ENCODE measurements at places on chromosomes 13 and 19.

GRCh38 chr19:28667348-28667977 lies 545.5 kb downstream of the UQCRFS1 start:
- DNase-seq = no peak

DNA sequence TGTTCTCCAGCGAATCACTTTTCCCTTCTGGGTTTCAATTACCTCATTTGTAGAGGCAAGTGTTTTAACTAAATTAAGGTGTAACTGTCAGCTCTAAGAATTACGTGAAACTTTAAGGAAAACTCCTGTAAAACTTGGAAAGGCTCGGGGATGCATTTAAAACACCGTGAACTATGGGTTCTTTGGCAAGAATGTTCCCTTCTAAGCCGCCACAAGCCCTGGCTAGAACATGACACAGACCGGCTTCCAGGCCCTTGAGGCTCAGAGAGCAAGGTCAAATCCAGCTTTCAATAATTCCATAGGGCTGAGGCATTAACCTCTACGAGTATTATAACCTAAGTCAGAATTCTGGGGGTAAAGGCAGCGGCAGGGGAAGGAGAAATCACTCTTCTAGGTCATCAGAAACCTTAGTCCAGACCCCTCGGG lies 685 bp downstream of the VWA8 start:
- DNase-seq = no peak

GRCh38 chr19:49150944-49151243 lies 4.3 kb downstream of the HRC start:
- DNase-seq = no peak

- no peak for DNase-seq
These were observed 1.1 kb upstream of the ERF start for GRCh38 chr19:42255766-42256745.

GRCh38 chr13:65353951-65354350 lies 1876.2 kb downstream of the PCDH9 start:
- no peak for DNase-seq

GRCh38 chr19:10368101-10368803 lies 12.1 kb downstream of the TYK2 start:
- no peak for DNase-seq

DNA sequence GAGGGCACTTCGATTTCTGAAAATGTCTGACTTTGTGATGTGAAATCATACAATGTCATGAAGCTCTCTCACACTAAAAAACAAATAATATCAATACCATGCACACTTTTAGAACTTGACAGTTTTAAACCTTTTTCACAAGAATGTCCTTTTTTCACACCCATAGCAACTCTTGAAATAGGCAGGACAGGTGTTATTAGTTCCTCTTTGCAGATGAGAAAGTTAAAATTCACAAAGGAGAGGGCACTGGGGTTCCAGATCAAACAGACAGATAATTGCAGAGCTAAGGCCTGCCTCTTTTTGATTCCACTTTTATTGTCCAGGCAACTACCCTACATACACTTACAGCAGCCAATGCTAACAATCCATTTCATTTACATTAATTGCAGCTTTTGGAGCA lies 142.8 kb downstream of the KLF12 start:
- no peak for DNase-seq

GRCh38 chr13:94534166-94534565 lies 54.7 kb upstream of the DCT start:
- DNase-seq = no peak

DNA sequence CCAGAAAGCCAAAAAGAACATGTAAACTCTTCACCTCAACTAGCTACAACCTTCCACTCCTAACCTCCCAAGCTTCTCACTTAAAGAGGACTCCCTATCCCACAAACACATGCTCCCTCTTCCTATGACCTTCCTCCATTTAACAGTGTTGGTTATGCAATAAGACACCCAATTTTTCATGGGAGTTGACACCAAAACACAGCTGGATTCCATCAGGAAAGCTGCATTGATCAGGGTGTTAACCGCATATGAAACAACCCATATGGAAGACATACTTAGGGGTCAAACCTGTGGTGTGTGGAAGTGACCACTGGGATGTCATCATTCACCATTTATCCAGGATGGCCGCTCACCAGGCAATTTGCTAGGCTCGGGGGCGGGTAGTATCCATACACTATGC lies 21.9 kb downstream of the ZNF473 start:
- no peak for DNase-seq

DNA sequence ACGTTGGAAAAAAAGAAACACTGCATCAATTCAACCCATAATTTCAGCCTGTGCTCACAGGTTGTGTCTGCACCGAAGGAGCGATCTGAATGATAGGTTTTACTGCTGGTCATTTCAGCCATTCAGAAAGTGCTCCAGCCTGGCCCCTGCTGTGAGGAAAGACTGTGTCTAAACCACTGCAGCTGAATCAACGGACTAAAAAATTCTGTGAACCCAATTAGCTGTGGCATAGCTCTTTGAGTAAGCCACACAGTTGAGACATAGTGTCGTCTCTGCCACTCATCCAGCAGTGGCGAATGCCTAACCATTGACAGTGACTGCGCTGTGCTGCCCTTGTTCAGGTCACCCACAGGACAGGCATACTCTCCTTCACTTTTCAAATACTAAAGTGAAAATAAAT lies 179.8 kb downstream of the COG6 start:
- DNase-seq = no peak

DNA sequence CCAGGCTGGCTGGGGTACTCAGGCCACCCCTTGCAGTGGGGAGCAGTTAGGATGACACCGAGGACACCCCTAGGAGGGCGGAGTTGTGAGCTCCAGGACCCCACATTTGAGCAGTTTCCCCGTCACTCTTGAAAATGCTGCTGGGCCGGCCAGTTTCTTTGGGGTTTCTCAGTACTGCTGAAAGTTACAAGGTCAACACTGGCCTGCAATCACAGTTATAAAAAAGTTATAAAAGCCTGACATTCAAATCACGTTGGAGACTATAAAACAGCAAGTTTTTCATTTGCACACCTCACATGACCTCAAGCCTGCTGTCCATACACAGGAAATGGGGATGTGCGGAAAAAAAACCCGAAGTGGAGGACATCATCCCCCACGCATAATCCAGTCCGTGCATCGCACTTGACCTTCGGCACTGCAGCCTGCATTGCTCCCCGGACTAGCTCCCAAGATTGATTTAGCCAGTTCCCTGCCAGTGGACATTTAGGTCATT lies 27.0 kb downstream of the DNM2 start:
- no peak for DNase-seq

- DNase-seq = no peak
These were observed 168.0 kb upstream of the OBI1 start for GRCh38 chr13:78826936-78827335.

- no peak for DNase-seq
These were observed 200.5 kb downstream of the ABCC4 start for GRCh38 chr13:95100525-95101433.

GRCh38 chr19:45160870-45161737 lies at the start of gene NKPD1:
Gene NKPD1 (minus strand): TSS chr19:45160982. CDS start chr19:45160150, 832 bp downstream.
- no peak for DNase-seq

DNA sequence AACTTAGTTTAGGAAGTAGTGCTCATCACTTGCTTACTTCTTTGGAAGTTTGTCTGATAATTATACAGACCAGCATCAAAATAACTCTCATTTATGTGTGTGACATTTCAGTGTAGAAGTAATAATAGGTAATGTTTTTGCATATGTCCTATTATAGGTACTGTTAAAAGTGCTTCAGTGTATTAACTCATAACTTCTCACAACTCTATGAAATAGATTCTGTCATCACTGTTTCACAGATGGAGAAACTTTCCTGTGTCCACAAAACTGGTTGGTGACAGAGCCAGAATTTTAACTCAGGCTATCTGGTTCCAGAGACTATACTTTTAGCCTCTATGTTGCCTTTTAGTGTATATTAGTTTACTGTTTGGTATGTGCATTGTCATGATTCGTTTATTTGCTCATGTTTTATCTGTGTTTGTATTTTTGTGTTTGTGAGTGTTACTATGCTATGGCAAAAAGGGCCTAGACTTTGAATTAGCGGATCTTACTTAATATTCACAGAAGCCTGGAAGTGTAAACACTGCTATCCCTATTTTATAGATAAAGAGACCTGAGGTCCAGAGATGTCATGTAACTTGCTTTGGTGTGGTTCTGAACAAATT lies 12.7 kb downstream of the LPAR6 start:
- no peak for DNase-seq

- DNase-seq = no peak
These were observed 71.4 kb downstream of the ALOX5AP start for GRCh38 chr13:30806784-30807183.

DNA sequence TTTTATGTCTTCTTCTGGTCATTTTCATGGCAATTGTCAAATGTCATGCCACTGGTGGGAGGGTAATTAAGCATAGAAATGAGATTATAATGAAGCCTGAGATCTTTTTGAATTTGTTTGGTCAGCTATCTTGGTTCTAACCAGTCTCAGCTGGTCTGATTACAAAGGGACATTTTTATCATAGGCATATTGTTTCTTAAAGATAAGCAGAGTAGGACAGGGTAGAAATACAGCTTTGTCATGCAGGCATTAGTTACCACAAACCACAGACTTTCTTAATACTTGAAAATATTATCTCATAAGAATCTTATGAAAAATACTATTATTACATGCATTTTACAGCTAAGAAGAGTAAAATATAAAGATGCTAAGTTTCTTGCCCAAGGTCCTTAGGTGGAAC lies 1761.5 kb downstream of the PCDH9 start:
- no peak for DNase-seq

- no peak for DNase-seq
These were observed 669.9 kb downstream of the PCDH9 start for GRCh38 chr13:66560189-66560588.

DNA sequence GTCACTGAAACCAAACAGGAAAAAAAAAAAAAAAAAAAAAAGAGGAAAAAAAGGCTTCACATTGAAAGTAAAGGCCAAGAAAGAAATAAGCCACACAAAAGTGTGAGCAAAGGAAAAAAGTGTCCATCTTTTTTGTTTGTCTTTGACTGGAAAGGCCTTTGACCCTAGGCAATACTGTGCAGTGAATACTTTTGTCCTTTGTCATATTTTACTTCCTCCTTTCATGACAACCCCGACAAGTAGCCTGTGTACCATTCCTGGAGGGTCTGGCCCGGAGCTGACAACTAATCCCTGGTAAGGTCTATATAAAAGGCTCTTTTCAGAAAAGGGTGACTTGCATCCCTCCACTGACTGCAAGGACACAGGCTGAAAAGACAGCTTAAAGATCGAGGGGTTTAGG lies 12.9 kb upstream of the MICU2 start:
- no peak for DNase-seq

GRCh38 chr13:81770868-81771505 lies 1430.1 kb upstream of the SPRY2 start:
- DNase-seq = no peak

GRCh38 chr13:67175836-67176459 lies 54.2 kb downstream of the PCDH9 start:
- DNase-seq = no peak

DNA sequence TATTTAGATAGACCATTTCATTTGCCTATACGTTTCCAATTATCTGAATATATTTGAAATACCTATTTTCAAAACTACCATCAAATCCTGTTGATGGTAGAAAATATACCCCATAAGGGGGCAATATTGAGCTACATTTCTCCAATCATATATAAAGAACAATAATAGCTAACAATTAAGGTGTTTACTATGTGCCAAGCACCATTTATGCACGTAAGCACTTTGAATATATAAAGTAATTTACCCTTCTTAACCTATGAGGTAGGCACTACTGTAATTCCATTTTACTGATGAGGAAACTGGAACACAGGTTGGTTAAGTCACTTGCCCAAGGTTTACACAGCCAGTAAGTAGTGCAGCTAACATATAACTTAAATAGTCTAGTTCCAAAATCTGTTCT lies 79.2 kb downstream of the UBL3 start:
- no peak for DNase-seq

DNA sequence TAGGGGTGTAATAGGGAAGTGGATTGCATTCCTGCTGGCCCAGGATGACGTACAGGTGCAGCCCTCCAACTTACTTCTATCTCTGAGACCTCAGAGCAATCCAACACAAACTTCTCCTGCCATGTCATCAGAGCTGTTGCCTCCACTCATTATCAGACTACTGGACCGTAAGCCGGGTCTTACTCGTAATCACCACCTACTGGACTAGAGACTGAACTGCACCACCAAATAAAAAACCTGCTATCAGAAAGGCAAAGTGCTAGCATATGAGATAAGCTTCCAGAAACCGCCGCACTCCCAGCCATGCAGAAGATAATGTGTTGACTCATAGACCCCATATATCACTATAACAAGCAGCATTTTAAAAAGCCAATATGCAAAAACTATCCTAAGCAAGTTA lies 102.0 kb downstream of the SLITRK1 start:
- DNase-seq = no peak

DNA sequence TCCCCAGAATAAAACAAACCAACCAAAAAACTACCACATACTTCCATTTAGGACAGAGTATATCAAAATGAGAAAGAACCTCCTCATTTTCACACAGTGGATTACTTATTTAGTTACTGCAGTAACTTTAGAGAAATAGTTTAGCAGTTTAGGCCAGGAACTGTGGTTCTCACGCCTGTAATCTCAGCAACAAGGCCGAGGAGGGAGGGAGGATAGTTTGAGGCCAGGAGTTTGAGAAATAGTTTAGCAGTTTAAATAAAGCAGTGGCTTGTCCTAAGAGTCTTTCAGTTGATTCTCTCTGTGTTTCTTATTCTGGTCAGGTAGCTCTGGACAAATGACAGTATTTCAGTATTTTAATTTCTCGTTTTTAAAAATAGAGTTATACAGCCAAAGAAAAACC lies 9.4 kb downstream of the HMGB1 start:
- no peak for DNase-seq

GRCh38 chr19:55494172-55494761 lies 6.0 kb downstream of the SSC5D start:
- DNase-seq = no peak

GRCh38 chr13:35996360-35996759 lies 134.8 kb downstream of the DCLK1 start:
- DNase-seq = no peak

DNA sequence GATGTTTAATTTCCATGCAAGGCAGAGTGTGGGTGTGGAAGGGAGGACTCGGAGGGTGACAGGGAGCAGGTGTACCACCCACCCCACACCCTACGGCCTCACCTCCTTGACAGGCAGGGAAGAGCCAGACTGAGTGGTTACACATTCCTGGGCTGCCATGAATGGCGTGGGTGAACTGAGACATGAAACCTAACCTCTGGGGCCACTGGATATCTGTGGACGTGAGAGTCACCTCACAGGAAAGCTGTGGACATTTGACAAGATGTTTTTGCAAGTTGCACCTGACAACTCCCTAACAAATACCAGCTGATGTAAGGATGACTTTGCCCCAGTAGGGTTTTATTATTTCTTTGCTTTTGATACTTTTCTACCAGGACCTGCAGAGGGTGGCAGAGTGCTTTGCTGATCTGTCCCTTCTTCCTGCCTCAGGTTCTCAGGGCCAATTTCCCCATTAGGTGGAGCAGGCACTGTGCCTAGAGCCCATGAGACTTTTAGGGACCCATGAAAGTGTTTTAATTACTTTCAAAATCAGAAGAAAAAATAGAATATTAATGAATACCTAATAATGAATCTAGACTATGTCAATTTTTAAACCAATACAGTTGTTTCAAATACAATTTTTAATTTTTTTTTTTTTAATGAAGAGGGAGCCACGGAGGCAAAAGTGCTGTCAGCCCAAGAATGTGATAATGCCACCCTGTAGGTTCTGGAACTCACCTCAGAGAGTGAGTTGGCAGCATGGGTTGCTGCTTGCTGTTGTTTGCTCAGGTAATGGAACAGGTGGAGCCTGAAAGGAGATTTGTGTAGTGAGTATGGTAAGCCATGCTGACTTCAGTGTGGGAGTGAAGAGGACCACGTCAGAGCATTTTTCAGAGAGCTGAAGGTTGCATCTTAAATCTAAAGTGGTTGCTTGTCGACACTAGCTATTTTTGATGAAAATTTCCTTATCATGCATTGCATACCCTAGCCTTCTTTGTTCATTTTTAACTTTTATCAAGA lies 58.0 kb upstream of the CYSLTR2 start:
- DNase-seq = peak; percentile 72

Data from activated CD4-positive, alpha-beta T cell treated with anti-CD3 and anti-CD28 coated beads, Interleukin-2, amount 10 ng/mL, durations not matched to agents 7 days and 5 days (primary cell).